COR-L47 (cell line): ENCODE measurements at places on chromosomes 7 and 10.

DNA sequence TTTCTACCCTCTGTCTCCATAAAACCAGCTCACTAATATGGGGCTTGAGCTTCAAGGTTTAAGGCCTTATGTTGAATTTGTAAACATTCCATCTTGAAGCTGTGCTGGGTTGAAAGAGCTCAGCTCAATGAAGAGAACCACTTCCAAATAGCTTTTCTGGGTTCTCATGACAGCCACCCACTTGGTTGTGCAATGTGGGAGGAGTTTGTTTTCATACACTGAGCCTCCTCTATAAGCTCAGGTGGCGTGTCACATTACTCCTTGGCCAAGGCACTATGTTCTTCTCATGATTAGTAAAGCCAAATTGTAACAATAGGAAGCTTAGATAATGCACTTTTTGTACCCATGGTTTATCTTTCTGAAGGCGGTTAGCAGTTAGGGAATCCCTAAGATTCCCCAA, 265.6 kb downstream of the PTEN start:
- DNase-seq, result no peak

GRCh38 chr10:132468216-132468615, 69.4 kb upstream of the INPP5A start:
- no peak for DNase-seq

- no peak for DNase-seq
Measured at GRCh38 chr7:69714886-69715576, 116.8 kb downstream of the AUTS2 start.

- no peak for DNase-seq
Measured at GRCh38 chr10:104735757-104736391, 94.8 kb downstream of the SORCS3 start.

- DNase-seq, result peak; percentile 13
Measured at GRCh38 chr7:16982640-16983350, 101.0 kb upstream of the AGR3 start.

DNA sequence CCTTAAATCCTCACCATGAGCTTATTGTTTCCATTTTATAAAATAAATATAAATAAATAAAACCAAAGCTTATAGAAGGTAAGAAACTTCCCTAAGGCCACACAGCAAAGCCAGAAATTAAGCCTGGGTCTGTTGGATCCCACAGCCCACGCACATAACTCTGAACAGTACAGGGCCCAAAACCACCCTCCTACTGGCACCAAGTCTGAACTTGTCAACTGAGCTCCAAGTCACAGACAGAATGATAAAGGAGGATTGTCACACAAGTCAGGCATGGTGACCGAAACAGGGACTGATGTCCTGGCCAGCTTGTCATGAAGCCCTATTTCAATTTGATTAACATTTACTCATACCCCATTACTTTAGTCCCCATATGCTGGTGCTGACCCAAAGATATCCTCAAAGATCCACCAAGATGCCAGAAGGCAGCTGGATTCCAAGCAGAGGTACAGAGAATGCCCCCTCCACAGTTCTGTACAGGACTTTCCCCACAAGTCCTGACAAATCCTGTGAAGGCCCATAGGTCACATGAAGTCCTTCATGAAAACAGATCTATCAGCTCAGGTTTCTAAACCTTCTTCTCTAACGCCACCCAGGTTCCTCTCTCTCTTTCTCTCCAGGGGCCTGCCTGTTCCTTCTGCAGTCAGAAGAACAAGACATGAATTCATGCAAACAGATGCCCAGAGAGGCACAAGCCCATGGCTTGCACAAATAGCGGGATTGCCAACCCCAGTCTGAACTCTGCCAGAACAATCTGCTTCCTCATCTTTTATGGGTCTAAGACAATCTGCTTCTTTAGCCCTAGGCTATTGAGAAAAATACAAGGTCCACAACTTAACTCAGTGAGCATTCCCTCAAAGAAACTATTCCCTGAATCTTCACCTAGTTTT, 60.9 kb downstream of the GLI3 start:
- no peak for DNase-seq

DNA sequence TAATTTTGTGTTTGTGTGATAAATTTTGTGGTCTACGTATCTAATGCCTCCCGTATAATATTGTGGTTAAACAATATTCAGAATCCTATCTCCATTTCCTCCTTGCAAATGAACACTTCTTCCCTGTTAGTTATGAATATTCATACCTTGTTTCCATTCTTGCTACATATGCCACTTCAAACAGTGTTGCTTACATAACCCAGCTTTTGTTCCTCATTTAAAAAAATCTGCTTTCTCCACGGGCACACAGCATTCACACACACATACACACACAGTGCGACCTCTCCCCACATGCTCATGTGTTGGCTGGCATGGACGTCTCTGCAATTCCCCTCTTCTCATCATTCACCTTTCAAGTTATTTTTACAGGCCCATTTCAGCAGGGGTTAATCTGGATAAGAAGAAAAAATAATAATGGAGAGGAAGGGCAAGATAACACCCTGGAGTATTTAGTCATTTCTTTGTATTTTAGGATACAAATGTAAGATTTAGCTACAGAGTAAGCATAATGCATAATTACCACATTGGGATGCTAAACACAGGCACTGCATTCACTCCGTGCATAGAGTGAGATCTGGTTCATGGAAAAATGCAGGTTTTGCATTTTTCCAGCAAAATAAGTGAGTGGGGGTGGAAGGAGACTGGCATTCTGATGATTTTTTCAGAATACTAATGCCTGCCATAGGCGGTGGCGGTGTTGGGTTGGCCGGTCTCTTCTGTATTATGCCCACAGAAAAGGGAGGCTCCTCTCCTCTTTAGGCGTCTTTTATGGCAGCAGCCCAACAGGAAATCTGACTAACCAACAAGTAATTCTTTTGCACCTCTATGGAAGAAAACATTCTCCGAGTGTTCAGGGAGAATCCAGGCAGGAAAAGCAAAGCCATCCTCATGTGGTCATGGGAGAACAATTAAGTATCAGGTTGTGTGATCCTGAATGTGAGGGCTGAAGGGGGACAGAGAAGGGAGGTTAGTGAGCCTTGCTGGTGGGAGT, 31.7 kb upstream of the ELMO1 start:
- DNase-seq, result no peak
